ENCODE measurements at places on chromosomes 2 and 18. TPM values are rescaled to one million over a fixed set of nuclear protein-coding genes. Genes with fewer than 3 reads are reported as not detected.

The STARD6 gene
- total RNA-seq: not detected

The IL36B gene
- total RNA-seq: not detected

The CYP1B1 gene
- not detected for total RNA-seq

The COQ10B gene
- 73.9 TPM for total RNA-seq

The COBLL1 gene
- 1.3 TPM for total RNA-seq

The UGT1A3 gene
- not detected for total RNA-seq

The NABP1 gene
- total RNA-seq: 170 TPM

The TMEM200C gene
- total RNA-seq: not detected

The MSH6 gene
- 36.8 TPM for total RNA-seq

The CABLES1 gene
- 5.4 TPM for total RNA-seq

GRCh38 chr2:99072551-99072950, 69.0 kb upstream of the C2orf15 start:
- no peak overlapping the region for H3K27ac ChIP-seq
- no peak overlapping the region for H3K4me3 ChIP-seq
- H3K27me3 ChIP-seq: peaks cover 2% of the 10 kb centered on the region
- no peaks in the 10 kb centered on the region for H3K4me1 ChIP-seq
- H3K36me3 ChIP-seq: no peaks in the 10 kb centered on the region

GRCh38 chr2:72562451-72563153, 263.2 kb downstream of the EXOC6B start:
- peaks cover 8% of the 10 kb centered on the region for H3K4me1 ChIP-seq
- H3K36me3 ChIP-seq: no peaks in the 10 kb centered on the region
- no peak overlapping the region for H3K27ac ChIP-seq
- no peak overlapping the region for H3K4me3 ChIP-seq
- DNase-seq: no peak
- no peaks in the 10 kb centered on the region for H3K27me3 ChIP-seq

GRCh38 chr2:5365871-5366461, 326.2 kb upstream of the SOX11 start:
- H3K4me1 ChIP-seq: no peaks in the 10 kb centered on the region
- no peaks in the 10 kb centered on the region for H3K27me3 ChIP-seq
- no peak overlapping the region for H3K4me3 ChIP-seq
- H3K27ac ChIP-seq: no peak overlapping the region
- DNase-seq: no peak

DNA sequence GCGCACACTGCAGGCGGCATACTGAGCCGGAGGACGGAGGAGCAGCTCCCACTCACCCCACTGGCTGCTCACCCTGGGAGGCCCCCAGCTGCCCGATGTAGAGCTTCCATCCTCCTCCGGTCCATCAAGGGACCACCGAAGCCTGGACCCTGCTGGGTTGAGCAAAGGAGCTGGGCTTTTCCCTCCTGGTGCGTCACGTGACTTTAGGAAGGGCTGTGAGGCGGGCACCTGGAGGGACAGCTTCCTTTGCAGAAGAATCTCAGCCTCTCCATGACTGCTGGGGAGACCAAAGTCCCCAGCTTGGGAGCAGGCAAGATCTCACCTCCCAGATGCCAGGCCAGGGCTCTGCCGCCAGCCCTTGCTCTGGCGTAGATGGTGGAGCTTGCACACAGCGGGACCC, 102.7 kb downstream of the TWIST2 start:
- DNase-seq: no peak
- H3K4me1 ChIP-seq: peaks cover 4% of the 10 kb centered on the region
- H3K36me3 ChIP-seq: no peaks in the 10 kb centered on the region
- peaks cover 9% of the 10 kb centered on the region for H3K27me3 ChIP-seq
- no peak overlapping the region for H3K4me3 ChIP-seq

GRCh38 chr18:75172299-75173124, 36.4 kb downstream of the PTGR3 start:
- no peaks in the 10 kb centered on the region for H3K36me3 ChIP-seq
- DNase-seq: no peak
- no peak overlapping the region for H3K27ac ChIP-seq
- no peaks in the 10 kb centered on the region for H3K4me1 ChIP-seq

DNA sequence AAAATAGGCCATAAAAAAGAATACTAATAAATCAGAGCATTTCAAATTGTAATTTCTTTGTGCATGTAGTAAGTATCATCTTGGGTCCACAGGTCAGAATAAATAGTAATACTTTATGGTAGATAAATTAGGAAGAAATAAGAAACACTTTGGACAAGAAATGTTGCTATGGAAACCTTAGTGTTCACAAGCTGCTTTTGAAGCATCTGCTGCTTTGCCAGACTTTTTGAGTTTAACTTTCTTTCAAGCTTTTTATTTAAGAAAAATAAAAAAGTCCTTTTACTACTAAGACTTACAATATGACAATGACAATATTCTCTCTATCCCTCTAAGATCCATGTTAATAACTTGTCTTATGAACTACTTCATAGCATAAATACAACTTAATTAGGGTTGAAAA, 690.7 kb upstream of the FSHR start:
- no peaks in the 10 kb centered on the region for H3K36me3 ChIP-seq
- H3K4me1 ChIP-seq: no peaks in the 10 kb centered on the region
- no peaks in the 10 kb centered on the region for H3K27me3 ChIP-seq
- no peak for DNase-seq

DNA sequence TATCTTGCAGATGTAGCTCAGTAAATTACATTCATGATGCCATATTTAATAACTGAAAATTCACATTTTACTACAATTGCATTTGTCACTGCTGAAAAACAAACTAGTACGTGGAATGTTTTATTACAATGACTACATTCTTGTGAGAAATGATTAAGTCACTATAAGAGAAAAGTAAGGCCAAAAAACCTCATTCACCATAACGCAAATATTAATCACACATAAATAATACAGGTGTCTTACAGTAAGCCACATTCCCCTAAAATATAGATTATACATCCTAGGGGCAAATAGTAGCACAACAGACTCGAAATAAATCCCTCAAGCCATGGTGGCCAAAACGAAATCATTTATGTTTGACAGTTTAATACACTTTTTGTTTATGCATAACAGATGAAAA, 460.6 kb downstream of the NR4A2 start:
- no peak overlapping the region for H3K27ac ChIP-seq
- no peak overlapping the region for H3K4me3 ChIP-seq
- no peaks in the 10 kb centered on the region for H3K36me3 ChIP-seq
- H3K4me1 ChIP-seq: no peaks in the 10 kb centered on the region
- H3K27me3 ChIP-seq: no peaks in the 10 kb centered on the region
- no peak for DNase-seq

DNA sequence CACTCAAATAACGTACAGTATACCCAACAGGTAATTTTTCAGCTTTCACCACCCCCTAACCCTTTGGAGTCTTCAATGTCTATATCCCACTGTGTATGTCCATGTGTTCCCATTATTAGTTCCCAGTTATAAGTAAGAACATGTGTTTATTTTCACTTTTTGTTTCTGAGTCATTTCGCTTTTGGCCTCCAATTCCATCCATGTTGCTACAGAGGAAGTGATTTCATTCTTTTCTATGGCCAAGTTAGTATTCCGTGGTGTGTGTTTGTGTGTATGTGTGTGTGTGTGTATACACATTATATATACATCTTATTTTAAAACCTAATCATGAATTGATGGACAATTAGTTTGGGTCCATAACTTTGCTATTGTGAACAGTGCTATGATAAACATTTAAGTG, 464.4 kb downstream of the CMPK2 start:
- no peak overlapping the region for H3K4me3 ChIP-seq
- no peaks in the 10 kb centered on the region for H3K36me3 ChIP-seq
- H3K27me3 ChIP-seq: no peaks in the 10 kb centered on the region
- H3K4me1 ChIP-seq: no peaks in the 10 kb centered on the region
- no peak overlapping the region for H3K27ac ChIP-seq
- no peak for DNase-seq

GRCh38 chr2:135676031-135676430, 65.6 kb upstream of the UBXN4 start:
- no peak for DNase-seq
- H3K27ac ChIP-seq: no peak overlapping the region
- H3K4me3 ChIP-seq: no peak overlapping the region
- no peaks in the 10 kb centered on the region for H3K27me3 ChIP-seq
- peaks cover 37% of the 10 kb centered on the region for H3K36me3 ChIP-seq

DNA sequence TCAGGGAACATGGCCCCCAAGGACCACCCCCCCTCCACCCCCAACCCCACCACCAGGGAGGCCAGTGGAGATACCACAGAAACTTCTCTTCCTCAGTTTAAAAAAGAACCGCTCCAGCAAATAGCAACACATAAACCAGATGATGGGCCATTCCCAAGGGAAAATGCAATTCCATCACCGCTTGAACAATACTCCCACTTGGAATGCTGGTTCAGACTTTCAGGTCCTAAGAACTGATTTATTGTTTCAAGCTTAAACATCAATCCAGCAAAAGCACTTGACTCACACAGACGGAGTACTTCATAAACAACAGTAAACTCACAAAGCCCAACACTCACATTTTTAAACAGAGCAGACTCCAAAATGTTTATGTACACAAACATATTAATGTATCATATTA, 6.9 kb downstream of the HDAC4 start:
- H3K27me3 ChIP-seq: no peaks in the 10 kb centered on the region
- peaks cover 4% of the 10 kb centered on the region for H3K4me1 ChIP-seq

DNA sequence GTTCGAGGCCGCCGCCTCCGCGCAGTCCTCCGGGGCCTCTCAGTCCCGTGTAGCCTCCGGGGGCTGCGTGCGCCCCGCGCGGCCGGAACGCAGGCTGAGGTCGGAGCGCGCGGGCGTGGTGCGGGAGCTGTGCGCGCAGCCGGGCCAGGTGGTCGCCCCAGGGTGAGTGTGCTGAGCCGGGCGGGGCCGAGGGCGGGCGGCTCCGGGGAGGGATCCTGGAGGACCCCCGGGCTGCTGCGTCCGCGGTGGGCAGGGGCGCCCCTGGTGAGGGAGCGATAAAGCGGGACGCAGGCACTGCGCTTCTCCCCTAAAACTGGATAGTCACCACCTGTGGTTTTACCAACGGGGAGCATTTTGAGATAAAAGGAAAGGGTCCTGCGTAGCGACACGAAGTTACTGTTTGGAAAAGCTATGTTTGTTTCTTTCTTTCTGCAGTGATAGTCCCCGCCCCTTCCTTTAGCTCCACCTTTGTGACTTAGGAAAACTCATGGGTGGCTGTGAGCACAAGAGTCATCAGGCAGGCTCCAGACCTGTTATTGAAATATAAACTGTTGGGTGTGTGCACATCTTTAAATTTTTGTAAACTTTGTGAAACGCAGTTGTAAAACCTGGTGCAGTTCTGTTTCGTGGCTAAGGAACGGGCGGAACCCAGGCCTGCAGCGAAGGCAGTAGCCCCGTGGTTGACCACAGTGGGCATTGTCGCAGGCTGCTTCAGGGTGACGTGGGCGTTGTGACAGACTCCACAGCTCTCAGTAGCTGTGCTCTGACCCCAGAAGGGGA, 687 bp downstream of the CTDP1 start:
- DNase-seq: peak; percentile 22
- H3K4me3 ChIP-seq: peak overlapping the region; percentile 95
- H3K4me1 ChIP-seq: peaks cover 53% of the 10 kb centered on the region
- H3K27ac ChIP-seq: peak overlapping the region; percentile 98
- H3K36me3 ChIP-seq: peaks cover 3% of the 10 kb centered on the region

- no peaks in the 10 kb centered on the region for H3K27me3 ChIP-seq
- DNase-seq: no peak
- peaks cover 30% of the 10 kb centered on the region for H3K36me3 ChIP-seq
- peak overlapping the region; percentile 26 for H3K4me3 ChIP-seq
- H3K27ac ChIP-seq: peak overlapping the region; percentile 23
These were observed 82.7 kb upstream of the POMC start for GRCh38 chr2:25251071-25251421.

GRCh38 chr2:226583715-226584114, 215.9 kb downstream of the IRS1 start:
- DNase-seq: no peak
- no peak overlapping the region for H3K4me3 ChIP-seq
- no peaks in the 10 kb centered on the region for H3K27me3 ChIP-seq
- H3K36me3 ChIP-seq: no peaks in the 10 kb centered on the region
- H3K27ac ChIP-seq: no peak overlapping the region
- H3K4me1 ChIP-seq: no peaks in the 10 kb centered on the region

GRCh38 chr2:52881606-52882005, 886.0 kb upstream of the CHAC2 start:
- no peaks in the 10 kb centered on the region for H3K4me1 ChIP-seq
- no peak overlapping the region for H3K4me3 ChIP-seq
- no peak overlapping the region for H3K27ac ChIP-seq
- DNase-seq: no peak
- no peaks in the 10 kb centered on the region for H3K36me3 ChIP-seq
- H3K27me3 ChIP-seq: no peaks in the 10 kb centered on the region

- no peak for DNase-seq
- no peak overlapping the region for H3K4me3 ChIP-seq
- no peaks in the 10 kb centered on the region for H3K4me1 ChIP-seq
- H3K36me3 ChIP-seq: no peaks in the 10 kb centered on the region
These were observed 8.6 kb downstream of the FAM124B start for GRCh38 chr2:224393157-224393872.

GRCh38 chr2:2777213-2777612, 446.1 kb upstream of the MYT1L start:
- H3K4me3 ChIP-seq: no peak overlapping the region
- H3K36me3 ChIP-seq: no peaks in the 10 kb centered on the region
- no peak overlapping the region for H3K27ac ChIP-seq
- no peak for DNase-seq
- H3K4me1 ChIP-seq: no peaks in the 10 kb centered on the region

- peaks cover 5% of the 10 kb centered on the region for H3K4me1 ChIP-seq
- DNase-seq: no peak
- H3K27me3 ChIP-seq: no peaks in the 10 kb centered on the region
- H3K4me3 ChIP-seq: no peak overlapping the region
These were observed 124.8 kb downstream of the PHLPP1 start for GRCh38 chr18:62839874-62840713.

DNA sequence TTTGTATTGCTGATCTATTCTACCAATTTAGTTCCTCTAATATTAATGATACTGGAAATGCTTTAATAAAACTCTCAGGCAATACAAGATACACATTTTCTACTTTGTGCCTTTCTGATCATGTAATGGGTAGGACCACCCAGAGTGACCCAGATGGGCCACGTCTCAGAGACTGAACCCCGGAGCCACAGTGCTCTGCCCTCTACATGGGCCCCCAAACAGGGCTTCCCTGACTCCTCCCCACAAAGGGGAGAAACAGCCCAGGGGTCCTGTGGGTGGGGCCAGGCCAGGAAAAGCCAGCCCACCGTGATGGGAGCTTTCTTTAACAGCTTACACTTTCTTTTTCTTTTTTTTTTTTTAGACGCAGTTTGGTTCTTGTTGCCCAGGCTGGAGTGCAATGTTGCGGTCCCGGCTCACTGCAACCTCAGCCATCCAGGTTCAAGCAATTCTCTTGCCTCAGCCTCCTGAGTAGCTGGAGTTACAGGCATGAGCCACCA, 18.4 kb downstream of the HDAC4 start:
- H3K4me3 ChIP-seq: no peak overlapping the region
- H3K27me3 ChIP-seq: no peaks in the 10 kb centered on the region
- H3K4me1 ChIP-seq: peaks cover 20% of the 10 kb centered on the region
- H3K36me3 ChIP-seq: no peaks in the 10 kb centered on the region
- H3K27ac ChIP-seq: no peak overlapping the region
- no peak for DNase-seq

DNA sequence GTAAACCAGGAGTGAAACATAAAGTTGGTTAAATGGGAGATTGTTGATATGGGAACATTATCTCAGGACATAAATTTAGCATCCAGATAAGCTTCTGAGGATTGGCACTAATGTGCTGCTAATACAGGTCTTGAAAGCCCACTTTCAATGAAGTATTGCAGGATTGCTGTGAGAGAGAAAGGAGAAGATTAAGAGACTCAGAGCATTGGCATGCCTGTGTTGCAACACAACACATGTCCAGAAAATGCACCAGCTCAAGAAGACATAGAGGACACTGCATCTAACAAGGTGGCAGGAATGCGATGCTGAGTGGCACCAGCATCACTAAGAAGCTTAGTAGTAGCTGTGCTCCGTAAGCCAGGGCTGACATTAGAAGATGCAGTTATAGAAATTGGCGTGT, 728.9 kb downstream of the SUCLG1 start:
- H3K4me1 ChIP-seq: no peaks in the 10 kb centered on the region
- H3K27me3 ChIP-seq: no peaks in the 10 kb centered on the region
- no peaks in the 10 kb centered on the region for H3K36me3 ChIP-seq
- no peak for DNase-seq
- H3K4me3 ChIP-seq: no peak overlapping the region
